ENCODE measurements at places on chromosomes 6 and 20.
A peak's percentile ranks its signal among the peaks of the same experiment; 100 is the strongest.

- DNase-seq = no peak
These were observed 3.7 kb downstream of the MAP3K4 start for GRCh38 chr6:160995271-160995670.

DNA sequence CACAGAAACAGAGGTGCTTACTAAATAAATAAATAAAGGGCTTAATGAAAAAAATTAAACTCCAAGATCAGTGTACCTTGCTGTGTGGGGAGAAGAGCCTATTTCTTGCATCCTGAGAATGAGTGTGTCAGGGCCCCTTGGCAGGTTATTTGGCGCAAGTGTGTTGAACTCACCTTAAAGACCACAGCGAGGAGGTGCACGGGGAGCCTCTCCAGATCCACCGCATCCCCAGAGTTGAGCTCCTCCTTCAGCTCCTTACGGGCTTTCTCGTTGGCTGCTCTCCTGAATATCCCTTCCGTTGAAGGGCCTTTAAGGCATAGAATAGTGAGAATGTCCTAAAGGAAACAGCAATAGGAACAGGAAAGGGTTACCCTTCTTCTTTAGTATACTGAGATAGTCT lies 3.6 kb downstream of the TAGAP start:
- DNase-seq = no peak

DNA sequence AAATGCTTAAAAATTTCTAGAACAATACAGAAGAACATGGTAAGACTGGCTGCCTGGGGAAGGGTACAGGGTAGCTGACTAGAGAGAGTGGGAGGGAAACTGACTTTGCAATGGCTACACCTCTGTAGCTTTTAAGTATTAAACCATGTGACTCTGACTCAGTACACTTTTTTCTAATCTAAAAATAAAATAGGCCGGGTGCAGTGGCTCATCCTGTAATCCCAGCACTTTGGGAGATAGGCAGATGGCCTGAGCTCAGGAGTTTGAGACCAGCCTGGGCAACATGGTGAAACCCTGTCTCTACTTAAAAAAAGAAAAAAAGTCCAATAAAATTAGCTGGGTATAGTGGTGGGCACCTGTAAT lies 18.5 kb downstream of the ATP9A start:
- no peak for DNase-seq

DNA sequence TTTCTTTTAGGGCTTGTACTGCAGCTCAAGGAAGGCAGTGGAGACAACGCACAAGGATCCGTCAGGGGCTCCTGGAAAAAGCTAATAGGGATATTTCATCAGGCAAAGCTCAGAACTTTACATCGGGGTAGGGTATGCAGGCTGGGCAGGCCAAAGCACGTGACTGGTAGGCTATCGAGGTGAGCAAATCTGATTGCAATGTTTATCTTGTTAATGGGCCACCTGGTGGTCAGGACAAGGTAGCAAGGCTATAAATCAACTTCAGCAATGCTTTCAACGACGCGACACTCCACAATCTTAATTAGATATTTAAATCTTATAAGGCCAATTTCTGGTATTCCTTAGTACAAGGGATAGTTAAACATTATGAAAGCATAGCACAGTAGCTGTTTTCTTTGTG lies 1302.8 kb upstream of the EYS start:
- no peak for DNase-seq

DNA sequence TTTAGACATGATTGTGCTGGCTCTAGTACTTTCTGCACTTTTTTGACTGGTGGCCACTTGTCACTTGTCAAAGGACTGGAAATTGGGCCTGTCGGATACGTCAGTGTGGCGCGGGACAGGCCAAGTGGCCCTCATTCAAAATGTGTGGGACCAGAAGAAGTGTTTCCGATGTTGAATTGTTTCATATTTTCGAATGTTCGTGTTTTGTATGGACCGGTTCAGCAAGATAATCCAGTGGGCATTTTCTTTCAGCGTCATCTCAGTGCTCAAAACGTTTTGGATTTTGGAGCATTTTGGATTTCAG lies 3.5 kb downstream of the KIF25 start:
- DNase-seq = no peak

- peak; percentile 55 for DNase-seq
These were observed 36.5 kb downstream of the HIVEP1 start for GRCh38 chr6:12048609-12049008.

DNA sequence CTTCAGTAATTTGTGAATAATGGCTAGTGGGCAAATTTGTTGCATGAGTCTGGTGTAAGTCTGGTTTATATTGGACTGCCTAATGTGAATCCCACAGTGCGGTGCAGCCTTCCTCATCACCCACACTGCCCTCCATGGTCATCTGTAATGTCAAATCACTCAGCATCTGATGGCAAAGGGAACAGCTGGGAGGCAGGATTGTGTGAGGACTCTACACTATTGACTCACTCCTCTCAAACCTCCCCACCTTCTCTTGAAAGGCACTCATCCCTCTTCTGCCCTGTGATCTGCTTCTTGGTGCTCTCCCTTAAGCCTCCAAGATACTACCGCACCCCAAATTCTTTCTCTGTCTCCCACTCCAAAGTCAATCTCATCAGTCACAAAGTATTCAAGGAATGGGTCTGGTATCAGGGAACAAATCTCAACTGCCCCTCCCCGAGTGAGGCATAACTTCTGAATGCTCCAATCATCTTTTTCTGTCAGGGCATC lies 146.0 kb upstream of the BEND6 start:
- no peak for DNase-seq

- DNase-seq = no peak
These were observed 547.8 kb downstream of the CDH26 start for GRCh38 chr20:60506061-60506460.

- DNase-seq = no peak
These were observed 353.0 kb downstream of the TAF4 start for GRCh38 chr20:61712688-61713087.

GRCh38 chr20:60306551-60306950 lies 348.3 kb downstream of the CDH26 start:
- no peak for DNase-seq

- DNase-seq = no peak
These were observed 24.5 kb upstream of the TAF8 start for GRCh38 chr6:42025845-42026243.

DNA sequence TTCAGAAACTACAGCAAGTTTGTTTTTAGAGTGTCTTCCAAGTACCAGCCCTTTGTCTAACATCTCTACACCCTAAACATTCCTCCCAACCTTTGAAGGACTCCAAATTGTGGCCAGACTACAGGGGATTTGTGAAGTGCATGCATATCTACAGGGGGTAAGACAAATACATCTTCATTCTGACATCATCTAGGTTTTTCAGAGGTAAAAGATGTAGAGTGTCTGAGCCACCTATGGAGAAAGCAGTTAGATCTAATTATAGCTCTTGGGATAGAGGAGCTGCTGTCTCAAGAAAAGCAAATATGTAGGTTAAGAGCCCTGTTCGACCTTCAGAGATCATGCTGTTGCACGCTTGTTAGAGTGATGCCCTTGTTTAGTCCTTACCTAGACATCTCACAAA lies 617.7 kb upstream of the AGPAT4 start:
- no peak for DNase-seq

DNA sequence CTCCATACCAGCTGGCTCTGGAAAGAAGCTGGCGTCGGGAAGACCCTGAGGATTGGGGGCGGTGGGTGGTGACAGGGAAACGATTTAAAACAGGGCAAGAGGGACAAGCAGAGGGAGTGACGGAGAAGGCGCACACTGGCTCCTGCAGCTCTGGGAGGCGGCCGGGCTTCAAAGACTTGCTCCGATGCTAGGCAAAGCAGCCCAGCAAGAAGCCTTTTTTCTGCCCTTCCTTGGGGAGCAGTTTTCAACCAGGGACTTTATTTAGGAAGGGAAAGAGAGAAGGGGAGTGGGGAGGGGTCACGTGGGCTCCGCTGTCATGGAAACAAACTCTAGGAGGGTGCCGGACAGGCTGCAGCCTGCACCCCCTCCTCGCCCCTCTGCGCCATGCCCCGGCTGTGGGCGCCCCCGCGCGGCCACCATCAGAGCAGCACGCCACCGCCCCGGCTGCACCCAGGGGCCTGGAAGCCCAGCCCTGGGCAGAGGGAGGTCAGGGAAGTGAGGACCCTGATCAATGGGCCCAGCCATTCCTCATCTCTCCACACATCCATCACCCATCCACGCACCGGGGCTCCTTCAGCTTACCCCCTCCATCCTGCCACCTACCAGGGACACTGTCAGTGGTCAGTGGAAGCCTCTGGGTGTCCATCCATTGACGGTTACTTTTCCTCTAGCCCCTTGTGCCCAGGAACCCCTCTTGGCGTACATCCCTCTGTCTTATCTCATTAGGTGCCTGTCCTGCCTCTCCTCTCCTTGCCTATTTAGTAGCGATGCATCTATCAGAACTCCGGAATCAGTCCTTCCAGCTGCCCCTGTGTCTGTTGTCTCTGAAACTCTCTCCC lies 66.6 kb upstream of the CCDC167 start:
- DNase-seq = peak; percentile 73

DNA sequence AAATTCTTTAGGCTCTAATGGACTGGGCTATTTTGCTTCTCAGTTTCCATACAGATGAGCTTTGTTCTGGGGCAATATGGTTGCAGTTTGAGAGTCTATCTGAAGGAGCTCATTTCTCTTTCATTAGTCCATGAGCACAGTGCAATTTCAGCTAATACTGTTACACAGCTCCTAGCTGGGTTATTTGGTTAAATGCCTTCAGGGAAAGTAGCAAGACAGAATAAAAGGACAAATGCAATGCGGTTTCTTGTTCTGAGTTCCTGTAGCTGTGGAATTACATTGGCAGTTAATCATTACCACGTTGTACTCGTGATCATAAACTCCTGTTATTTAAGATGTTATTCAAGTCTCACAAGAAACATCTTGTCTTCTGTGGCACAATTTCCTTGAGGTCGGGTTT lies 127.7 kb downstream of the BFSP1 start:
- DNase-seq = no peak

GRCh38 chr20:48131581-48131980 lies 346.3 kb upstream of the SULF2 start:
- DNase-seq = no peak

DNA sequence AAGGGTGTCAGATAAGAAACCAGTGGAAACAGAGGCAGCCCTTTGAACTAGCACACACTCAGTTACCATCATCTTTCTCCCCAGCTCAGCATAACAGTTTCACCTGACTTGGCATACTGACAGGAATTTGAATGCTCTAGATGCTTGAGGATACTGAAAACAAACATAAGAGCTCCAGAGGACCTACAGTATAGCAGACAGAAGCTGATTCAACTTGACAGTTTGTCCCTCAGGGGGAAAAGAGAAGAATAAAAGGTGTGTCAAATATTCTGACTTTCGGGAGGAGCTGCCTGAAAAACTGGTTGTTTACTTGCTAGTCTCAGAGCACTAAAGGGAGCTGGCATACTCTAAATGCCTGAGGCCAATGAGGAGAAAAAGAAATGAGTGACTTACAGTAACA lies 35.1 kb downstream of the EYS start:
- no peak for DNase-seq

DNA sequence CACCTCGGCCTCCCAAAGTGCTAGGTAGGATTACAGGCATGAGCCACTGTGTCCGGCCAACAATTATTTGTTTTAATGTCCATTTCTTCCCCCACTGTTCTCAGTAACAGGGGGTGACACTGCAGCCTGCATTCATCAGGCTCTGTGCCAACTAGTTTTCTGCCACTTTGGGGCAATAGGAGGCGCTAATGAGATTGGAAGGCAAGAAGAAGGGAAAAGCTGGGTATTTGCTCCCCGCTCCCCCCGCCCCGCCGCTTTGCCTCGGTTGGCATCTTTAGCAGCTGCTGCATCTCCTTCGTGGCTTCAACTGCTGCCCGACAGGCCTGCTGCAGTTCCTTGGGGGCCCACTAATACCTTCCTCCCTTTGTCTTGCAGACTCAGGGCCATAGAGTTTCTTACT lies 35.0 kb upstream of the MDGA1 start:
- DNase-seq = no peak

GRCh38 chr6:90463359-90463758 lies 123.5 kb downstream of the MAP3K7 start:
- DNase-seq = peak; percentile 74

GRCh38 chr20:48919882-48920526 lies 1.5 kb upstream of the ARFGEF2 start:
- DNase-seq = no peak

- DNase-seq = no peak
These were observed at the start of gene RIN2 for GRCh38 chr20:19758133-19758500. Gene RIN2, plus strand, starts transcription at chr20:19758258. Its CDS starts 131,344 bp downstream, at chr20:19889602.

DNA sequence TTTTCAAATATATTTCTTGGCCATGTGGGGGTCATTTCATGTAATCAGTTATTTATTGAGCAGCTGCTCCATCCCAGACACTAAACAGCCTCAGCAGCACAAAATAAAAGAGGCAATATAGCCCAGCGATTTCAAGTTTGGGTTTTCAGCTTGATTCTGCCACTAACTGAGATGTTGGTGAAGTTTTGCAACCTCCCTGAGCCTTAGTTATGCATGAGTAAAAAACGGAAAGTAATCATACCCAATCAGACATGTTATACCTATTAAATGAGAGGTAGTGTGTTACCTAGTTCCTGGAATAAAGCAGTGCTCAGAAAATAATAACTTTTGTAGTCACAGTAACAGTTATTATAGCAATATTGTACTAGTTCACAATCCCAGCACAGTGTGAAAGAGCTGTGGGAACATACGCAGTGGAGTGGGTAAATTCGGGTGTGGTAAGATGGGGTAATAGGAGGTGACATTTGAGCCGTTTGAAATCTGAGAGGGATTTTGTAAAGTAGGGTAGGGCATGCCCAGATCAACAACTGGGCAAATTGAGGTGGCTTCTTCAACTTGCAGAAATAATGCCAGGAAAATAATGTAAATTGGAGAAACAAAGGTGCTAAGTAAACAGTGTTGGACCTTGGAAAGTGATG lies 1.5 kb downstream of the SLC9A8 start:
- DNase-seq = no peak

- no peak for DNase-seq
These were observed 26.5 kb downstream of the CYB5R4 start for GRCh38 chr6:83885984-83886383.

- no peak for DNase-seq
These were observed 46.9 kb downstream of the PDYN start for GRCh38 chr20:1946762-1947534.

DNA sequence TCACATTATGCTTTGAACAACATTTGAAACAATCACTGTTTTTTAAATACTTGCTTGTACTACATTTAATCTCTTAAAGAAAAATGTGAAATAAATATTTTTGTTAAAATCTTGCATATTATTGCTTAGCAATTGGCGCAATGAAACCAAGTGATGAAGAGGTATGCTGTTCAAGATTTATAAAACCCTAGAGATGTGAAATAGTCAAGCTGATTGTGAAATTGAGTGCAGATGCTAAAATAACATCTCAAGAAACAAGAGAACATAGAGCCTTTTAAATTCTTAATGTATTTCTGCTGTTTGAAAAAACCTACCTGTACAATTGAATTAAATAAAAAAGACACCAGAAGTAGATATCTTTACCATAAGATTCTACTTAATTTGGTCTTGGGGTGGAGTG lies 179.2 kb upstream of the MCHR2 start:
- no peak for DNase-seq

DNA sequence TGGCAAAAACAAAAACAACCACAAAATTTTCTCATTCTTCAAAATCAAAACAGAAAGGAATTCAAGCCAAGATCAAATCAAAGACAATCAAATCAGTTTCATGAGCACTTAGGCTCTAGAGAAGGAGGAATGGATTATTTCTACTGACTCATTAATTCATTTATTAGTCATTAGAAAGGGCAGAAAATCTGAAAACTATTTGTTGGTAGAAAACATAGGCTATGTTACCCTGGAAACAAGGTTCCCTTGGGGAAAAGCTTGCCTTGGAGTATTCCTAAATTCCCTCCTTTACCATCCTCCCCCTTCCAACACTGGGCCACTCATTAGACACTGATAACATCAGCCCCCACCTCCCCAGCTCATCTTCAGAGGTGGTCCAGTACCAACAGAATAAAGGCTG lies 17.5 kb downstream of the KIF16B start:
- no peak for DNase-seq

- DNase-seq = no peak
These were observed at the start of gene PPP1R3G for GRCh38 chr6:5084781-5085647. Gene PPP1R3G, plus strand, starts transcription at chr6:5085341. Its CDS starts 145 bp downstream, at chr6:5085486.
